ENCODE measurements at places on chromosomes 5 and 9. TPM values are rescaled to one million over a fixed set of nuclear protein-coding genes. Genes with fewer than 3 reads are reported as not detected.

Gene CSF1R
- 1.5 TPM for total RNA-seq

Gene PCDHGB4
- 0.13 TPM for total RNA-seq

DNA sequence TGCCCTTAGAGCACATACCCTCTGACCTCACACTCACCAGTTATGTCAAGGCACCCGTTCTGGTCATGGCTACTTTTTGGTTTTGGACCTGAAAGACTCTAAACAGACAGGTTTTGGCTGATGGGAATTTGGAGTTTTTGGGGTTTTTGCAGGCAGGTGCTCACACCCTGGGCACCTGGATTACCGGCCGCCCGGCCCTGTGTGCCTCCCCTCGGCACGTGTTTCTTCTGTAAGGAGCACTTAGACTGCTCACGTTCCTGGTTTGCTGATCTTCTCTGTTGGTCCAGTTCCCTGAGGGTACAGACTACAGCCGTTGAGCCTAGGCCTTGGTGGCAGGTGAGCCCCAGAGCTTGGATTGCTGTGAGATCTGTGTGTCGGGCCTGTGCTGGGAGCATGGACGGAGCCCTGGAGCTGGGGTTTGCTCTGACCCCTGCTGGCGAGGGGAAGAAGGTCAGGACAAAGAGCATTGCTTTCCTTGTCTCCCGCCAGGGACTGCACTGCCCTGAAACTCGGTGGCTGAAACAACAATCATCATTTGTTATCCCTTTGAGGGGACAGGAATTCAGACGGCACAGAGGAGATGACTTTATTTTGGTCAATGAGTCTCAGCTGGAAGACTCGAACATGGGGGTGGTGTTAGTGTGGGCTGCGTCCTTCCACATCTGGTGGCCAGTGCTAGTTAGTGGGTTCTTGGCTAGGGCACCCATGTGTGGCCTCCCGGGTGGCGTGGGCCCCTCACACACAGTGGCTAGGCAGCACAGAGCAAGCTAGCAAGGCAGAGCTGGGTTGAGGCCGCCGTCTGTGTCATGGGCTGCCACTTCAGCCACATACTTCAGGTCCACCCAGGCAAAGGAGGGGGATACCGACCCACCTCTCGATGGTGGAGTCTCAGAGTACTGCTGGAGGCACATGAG, 76.4 kb downstream of the EHMT1 start:
- H3K27me3 ChIP-seq: no peaks in the 10 kb centered on the region
- peaks cover 2% of the 10 kb centered on the region for H3K36me3 ChIP-seq
- no peak overlapping the region for H3K4me3 ChIP-seq
- no peak for DNase-seq
- H3K27ac ChIP-seq: peak overlapping the region; percentile 38

DNA sequence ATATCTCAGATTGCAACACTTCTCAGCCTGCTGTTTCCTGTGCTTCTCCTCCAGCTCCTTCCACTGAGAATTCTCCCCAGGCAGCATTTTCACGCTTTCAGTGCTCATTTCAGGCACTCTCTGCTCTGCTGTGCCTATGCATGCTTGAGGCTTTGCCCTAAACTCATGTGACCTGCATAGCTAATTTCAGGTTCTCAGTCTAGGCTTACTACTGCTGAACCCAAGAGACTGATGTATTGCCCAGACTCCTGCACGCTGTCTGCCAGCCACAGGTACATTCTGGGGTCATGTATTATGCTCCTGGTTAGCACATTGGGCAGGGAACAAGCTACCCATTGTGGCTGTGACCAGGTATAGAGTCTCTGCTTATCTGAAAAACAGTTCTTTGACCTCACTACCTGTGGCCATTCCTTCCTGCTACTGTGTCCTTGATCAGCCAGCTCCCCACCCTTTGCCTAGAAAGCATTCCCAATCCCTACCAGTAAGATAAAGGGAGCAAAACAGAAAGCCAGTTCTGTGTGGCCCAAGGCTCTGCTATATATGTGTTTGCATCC, 34.7 kb downstream of the PIP5K1B start:
- no peak for DNase-seq
- H3K27me3 ChIP-seq: peaks cover 2% of the 10 kb centered on the region
- no peaks in the 10 kb centered on the region for H3K36me3 ChIP-seq
- no peak overlapping the region for H3K27ac ChIP-seq
- no peak overlapping the region for H3K4me3 ChIP-seq

DNA sequence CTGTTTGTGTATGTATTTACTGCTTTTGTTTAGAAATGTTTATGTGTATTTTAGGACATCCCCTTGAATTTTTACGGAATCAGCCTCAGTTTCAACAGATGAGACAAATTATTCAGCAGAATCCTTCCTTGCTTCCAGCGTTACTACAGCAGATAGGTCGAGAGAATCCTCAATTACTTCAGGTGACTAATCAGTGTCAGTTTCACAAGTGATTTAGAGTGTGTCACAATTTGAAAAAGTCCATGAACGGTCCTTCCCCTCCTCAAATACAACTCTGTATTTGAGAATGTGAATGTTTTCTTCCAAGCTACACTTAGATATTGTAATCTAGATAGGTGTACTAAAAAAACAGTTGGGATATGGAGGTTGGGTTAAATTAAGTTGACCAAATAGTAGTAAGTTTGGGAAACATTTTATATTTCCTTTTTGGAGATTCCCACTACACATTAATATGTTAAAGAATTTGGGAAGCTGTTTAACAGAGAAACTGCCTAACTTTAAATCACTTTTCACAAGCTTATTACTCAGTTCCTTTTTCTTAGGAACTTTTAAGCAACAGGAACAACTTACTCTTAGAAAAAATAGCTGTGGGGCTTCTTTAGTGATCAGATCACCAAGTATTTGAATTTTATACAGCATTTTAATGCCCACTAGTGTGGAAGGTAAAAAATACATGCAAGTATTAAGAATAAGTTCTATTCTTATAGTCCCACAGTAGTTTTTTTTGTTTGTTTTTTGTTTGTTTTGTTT, 40.9 kb downstream of the RAD23B start:
- H3K27ac ChIP-seq: peak overlapping the region; percentile 46
- H3K4me1 ChIP-seq: peaks cover 6% of the 10 kb centered on the region
- peaks cover 94% of the 10 kb centered on the region for H3K36me3 ChIP-seq
- no peak overlapping the region for H3K4me3 ChIP-seq
- DNase-seq: no peak

DNA sequence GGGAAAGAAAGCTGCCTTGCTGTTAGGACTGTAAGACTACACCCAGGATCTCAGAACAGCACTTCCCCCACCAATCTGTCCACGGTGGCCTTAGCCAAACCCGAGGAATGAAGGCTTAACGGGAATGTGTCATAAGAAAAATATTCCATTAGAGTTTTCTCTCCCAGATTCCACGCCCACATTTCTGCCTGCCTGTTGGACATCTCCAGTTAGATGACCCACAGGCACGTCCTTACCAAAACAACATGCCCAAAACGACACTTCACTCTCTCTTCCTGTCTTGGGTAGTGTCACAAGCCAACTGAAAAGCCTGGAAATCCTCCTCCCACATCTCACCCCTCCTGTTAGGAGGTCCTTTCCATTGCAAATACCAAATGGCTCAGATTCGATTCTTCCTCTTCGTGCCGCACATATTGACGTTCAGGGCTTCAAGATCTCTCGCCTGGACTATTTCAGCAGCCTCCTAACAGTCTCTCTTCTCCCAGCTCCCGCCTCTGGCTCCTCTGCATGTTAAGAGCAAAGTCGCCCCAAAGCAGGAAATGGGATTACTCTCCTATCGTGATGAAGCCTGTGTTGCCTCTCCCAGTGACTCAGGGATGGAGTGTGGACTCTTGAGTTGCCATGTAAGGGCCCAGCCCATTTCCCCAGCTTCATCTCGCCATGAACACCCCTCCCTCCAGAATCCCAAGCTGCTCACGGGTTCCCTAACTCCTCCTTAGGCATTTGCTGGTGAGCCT, 159.3 kb downstream of the NR3C1 start:
- DNase-seq: no peak
- H3K27ac ChIP-seq: no peak overlapping the region
- H3K4me1 ChIP-seq: no peaks in the 10 kb centered on the region
- no peaks in the 10 kb centered on the region for H3K27me3 ChIP-seq

Data from naive thymus-derived CD8-positive, alpha-beta T cell (primary cell).